ENCODE measurements at places on chromosomes 6 and 20.

DNA sequence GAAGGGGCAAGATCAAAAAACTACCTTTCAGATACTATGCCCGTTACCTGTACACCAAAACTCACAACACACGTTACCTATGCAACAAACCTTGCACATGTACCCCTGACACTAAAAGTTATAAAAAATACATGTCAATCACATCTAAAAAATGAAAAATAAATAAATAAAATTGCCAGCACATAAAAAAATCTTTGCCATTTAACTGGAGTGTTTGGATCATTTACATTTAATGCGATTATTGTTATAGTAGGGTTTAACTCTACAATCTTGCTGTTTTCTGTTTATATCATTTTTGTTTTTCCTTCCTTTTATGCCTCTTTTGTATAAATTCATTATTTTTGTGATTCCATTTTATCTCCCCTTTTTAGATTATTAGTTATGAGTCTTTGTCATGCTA lies 106.3 kb downstream of the RFX6 start:
- no peak for DNase-seq

- no peak for DNase-seq
These were observed 116.1 kb downstream of the MAN1A1 start for GRCh38 chr6:119233312-119233984.

GRCh38 chr6:42509765-42510164 lies 54.1 kb upstream of the UBR2 start:
- no peak for DNase-seq

- DNase-seq = no peak
These were observed 81.1 kb upstream of the GPR6 start for GRCh38 chr6:109897025-109897424.

- peak; percentile 36 for DNase-seq
These were observed 539 bp downstream of the CDYL start for GRCh38 chr6:4776493-4777393.

- no peak for DNase-seq
These were observed 74.5 kb upstream of the CD2AP start for GRCh38 chr6:47403056-47403455.

GRCh38 chr20:846894-847278 lies 13.4 kb downstream of the FAM110A start:
- no peak for DNase-seq

- DNase-seq = no peak
These were observed 30.8 kb upstream of the CSNK2A1 start for GRCh38 chr20:574297-574942.

DNA sequence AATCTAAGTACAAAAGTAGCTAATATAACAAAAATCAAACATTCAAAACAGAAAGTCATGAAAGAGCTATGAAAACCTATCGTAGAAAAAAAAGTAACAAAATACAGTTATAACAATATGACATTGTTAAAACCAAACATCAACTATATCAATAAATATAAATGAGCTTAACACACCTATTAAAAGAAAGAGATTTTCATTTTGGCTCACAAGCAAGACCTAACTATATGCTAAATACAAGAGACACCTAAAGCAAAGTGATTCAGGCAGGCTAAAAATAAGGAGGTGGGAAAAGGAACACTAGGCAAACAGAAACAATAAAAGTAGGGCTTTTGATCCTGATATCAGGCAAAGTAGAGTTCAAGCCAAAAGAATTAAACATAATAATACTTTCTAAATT lies 13.5 kb downstream of the ZNF322 start:
- no peak for DNase-seq

DNA sequence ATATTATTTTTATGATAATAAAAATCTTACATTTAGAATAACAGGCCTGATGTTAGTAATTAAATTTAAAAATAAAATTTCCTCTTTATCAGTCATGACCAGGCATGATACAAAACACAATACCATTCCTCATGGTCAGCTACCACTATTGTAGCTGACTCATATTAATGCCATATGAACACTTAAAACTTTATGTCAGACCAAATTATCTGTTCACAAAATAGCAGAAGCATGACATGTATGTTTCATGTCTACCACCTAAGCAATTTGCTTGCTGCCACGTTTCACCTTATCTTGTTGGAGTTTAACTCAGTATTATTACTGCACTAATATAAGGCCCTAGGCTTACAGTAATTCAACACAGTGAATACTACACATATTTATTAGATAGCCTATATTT lies 65.7 kb downstream of the HTR1B start:
- no peak for DNase-seq

- DNase-seq = no peak
These were observed 27.8 kb upstream of the CENPW start for GRCh38 chr6:126312013-126312665.

GRCh38 chr6:133001040-133001565 lies 186.7 kb downstream of the RPS12 start:
- DNase-seq = no peak

GRCh38 chr6:21023210-21023609 lies 489.0 kb downstream of the CDKAL1 start:
- no peak for DNase-seq

GRCh38 chr6:166010136-166010960 lies 157.3 kb downstream of the TBXT start:
- DNase-seq = no peak

DNA sequence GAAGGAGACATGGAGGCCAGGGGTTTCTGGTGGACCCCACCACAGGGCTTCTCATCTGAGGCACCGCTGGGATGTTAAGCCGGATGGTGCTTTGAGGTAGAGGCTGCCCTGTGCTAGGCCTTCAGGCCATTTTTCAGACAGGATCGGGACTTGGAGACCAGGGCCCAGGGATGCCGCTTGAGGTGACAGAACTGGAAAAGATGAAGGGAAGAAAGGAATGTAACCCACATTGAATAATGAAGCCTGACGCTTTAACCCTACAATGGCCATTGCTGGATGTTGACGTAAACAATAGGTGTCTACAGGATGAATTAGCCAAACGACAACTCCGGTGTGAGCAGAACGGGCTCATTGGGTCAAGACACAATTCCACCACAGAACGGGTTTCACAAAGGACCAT lies 62.5 kb downstream of the CEBPB start:
- DNase-seq = no peak

- no peak for DNase-seq
These were observed 155.3 kb downstream of the DHX35 start for GRCh38 chr20:39117491-39117890.

- no peak for DNase-seq
These were observed 145.4 kb upstream of the BMP2 start for GRCh38 chr20:6622041-6622440.

GRCh38 chr20:52494244-52494643 lies 302.7 kb upstream of the ZFP64 start:
- DNase-seq = no peak

DNA sequence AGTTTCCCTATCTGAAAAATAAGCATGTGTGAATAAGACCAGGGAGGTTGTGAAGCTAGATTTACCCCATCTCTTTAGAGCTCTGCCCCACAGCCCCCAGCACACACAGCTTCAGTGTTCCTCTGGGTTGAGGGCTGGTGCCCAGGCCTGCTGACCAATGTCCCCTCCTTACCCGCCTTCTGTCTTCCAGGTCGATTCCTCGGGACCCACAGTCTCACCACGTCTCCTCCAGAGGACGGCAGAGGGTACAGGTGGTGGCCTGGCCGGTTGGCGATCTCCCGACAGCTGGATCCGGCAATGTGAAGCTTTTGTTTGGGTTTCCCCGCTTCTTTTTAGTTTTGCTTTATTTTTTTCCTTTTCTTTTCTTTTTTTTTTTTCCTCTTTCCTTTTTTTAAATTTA lies 42.0 kb downstream of the STK35 start:
- no peak for DNase-seq

- DNase-seq = no peak
These were observed 532 bp upstream of the PM20D2 start for GRCh38 chr6:89145091-89145955.

GRCh38 chr6:1295420-1295819 lies 16.5 kb upstream of the FOXQ1 start:
- no peak for DNase-seq

DNA sequence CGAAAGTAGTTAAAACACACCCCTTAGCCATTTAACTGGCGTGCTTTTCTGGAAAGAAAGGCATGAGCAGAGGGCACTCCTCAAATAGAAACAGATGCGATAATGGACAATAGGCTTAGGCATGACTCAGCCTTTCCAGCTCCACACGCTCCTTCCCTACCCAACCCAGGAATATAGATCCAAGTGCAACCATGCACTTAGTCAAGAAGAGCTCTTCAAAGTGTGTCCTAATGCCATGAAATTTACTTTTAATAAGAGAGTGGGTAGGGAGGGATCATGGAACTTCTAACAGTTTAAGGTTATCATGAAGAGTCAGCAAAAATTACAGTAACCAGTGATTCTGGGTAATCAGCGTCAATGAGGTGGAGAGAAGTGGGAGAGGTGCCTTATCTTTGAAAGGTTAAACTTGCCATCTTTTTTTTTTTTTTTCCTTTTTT lies 2.4 kb upstream of the EFHC1 start:
- DNase-seq = no peak

DNA sequence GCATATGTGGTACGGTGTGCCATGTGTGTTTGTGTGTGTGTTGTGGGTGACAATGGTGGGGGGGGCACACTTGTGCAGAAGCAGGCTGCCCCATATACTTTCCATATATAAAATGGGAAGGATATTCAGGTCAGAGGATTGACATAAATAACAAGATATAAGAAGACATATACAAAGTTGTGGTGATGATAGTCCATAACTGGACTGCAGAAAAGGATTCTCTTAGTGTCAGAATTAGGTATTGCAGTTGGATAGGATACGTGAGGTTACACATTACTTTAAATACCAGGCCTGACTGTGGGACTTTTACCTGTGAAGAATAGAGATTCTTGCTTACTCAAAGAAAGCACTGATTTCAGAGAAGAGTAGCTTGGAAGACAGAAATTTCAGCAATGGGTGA lies 1260.3 kb downstream of the EPHA7 start:
- no peak for DNase-seq

GRCh38 chr20:40592941-40593340 lies 96.1 kb downstream of the MAFB start:
- no peak for DNase-seq

GRCh38 chr6:117264692-117265409 lies 507 bp upstream of the VGLL2 start:
- no peak for DNase-seq

DNA sequence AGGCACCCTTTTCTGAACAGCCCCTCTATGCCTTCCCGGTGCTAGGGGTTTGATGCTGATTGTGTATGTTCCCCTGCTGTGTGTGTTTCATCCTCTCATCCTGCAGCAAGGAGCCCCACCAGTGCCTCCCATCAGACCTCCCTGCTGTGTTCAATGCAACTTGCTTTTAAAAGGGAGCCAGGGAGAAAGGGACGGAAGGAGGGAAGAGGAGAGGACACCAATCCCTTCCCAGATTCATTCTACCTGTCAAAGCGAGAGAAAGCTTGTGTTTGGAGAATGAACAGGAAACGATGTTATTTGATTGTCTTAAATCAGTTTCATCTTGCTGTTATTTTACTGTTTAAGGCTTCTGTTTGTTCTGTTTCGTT lies 259.2 kb downstream of the ADGB start:
- no peak for DNase-seq

DNA sequence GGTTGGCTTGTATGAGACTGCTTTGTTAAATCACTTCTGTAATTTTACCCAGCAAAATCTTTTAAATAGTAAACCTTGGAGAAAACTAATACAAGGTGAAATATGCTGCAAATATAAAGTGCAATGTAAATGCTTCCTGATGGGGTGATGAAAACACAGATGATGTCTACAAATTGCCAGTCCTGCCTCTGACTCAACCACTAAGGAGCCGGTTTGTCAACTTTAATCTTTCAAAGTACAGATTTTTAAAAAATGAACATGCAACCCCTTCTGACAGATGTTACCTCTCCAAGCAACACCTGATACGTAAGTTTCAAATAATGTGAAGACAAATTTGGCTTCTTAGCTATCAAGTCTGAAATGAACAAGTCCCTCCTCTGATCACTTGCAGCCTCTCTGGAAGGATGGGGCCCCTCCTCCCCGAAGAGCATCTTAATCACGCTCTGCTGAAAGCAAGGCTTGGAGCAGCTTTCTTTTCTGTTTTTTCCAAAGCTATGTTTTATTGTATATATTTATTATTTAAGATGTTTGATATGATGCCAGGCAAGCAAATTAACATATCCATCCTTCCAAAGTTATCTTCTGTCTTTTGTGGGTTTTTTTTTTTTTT lies 196.0 kb downstream of the MYLK4 start:
- DNase-seq = no peak

DNA sequence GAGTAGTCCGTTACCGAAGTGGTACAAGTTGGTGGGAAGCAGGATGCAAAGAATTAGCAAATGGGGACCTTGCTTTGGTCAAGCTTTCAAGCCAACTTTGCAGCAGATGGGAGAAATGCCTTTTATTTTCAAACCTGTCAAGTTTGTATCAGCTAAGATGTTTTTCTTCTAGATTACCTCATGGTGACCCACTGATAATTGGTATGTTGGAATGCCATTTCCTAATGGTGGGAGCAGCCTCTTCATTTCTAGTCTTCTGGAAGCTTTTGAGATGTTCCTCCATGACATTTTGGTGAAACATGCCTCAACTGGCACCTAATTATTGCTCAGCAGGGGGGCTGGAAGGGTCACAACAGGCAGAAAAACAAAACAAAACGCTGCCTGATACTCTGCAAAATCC lies 43.7 kb downstream of the ADNP start:
- no peak for DNase-seq
